ENCODE measurements at places on chromosomes 2 and 18. TPM values are rescaled to one million over a fixed set of nuclear protein-coding genes. Genes with fewer than 3 reads are reported as not detected.

DNA sequence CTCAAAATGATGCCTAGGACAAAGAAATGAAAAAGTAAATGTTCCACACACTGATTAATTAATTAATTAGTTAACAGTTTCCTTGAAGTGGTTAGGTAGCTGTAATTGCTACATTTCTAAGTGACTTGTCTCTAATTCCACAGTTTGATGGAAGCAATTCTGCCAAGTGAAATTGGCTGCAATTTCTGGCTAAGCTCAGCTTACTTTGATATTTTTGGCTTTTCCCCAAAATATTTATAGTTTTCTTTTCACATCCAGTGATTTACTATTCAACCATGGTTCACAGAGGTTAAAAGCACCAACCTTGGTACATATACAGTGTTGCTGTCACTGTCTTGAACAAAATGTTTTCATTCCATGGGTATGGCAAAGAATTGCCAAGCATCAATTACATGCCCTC is 459.5 kb upstream of the CDH20 start:
- DNase-seq, result no peak
- no peaks in the 10 kb centered on the region for H3K4me1 ChIP-seq
- no peaks in the 10 kb centered on the region for H3K27me3 ChIP-seq
- no peak overlapping the region for H3K4me3 ChIP-seq
- H3K36me3 ChIP-seq, result no peaks in the 10 kb centered on the region
- no peak overlapping the region for H3K27ac ChIP-seq

GRCh38 chr2:168156661-168157060 is 90.7 kb downstream of the STK39 start:
- no peaks in the 10 kb centered on the region for H3K4me1 ChIP-seq
- no peak overlapping the region for H3K27ac ChIP-seq

- no peaks in the 10 kb centered on the region for H3K27me3 ChIP-seq
- no peaks in the 10 kb centered on the region for H3K4me1 ChIP-seq
- no peak overlapping the region for H3K27ac ChIP-seq
- H3K4me3 ChIP-seq, result no peak overlapping the region
Measured at GRCh38 chr18:65567372-65567771, 183.4 kb upstream of the CDH7 start.

DNA sequence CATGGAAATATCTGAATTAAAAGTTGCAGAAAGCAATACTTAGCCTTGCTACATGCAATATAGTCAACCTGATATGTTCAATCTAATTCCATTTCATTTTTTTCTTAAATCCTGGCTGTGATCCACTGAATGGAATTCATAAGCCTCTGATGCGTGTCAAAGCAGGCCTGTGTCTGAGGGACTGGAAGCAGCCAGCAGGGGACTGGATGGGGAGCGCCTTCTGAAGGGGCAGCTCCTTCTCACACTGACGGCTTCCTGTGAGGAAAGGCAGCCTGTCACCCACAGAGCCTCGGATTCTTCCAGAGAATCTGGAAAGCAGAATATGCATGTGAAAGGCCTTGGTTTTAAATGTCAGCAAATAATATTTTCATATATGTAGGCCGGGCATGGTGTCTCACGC is 73.5 kb downstream of the KCNF1 start:
- no peaks in the 10 kb centered on the region for H3K36me3 ChIP-seq
- H3K27me3 ChIP-seq, result peaks cover 3% of the 10 kb centered on the region
- no peak for DNase-seq
- H3K4me3 ChIP-seq, result no peak overlapping the region
- H3K4me1 ChIP-seq, result no peaks in the 10 kb centered on the region

The IL1B gene
- 5.6 TPM for total RNA-seq

The GRHL1 gene
- total RNA-seq, result 0.28 TPM

The SERPINB3 gene
- not detected for total RNA-seq

The CELF4 gene
- not detected for total RNA-seq

The FKBP1B gene
- total RNA-seq, result not detected

Measured in CD4-positive, alpha-beta T cell (primary cell).